K562 (cell line): ENCODE measurements at places on chromosomes 5 and 9.

DNA sequence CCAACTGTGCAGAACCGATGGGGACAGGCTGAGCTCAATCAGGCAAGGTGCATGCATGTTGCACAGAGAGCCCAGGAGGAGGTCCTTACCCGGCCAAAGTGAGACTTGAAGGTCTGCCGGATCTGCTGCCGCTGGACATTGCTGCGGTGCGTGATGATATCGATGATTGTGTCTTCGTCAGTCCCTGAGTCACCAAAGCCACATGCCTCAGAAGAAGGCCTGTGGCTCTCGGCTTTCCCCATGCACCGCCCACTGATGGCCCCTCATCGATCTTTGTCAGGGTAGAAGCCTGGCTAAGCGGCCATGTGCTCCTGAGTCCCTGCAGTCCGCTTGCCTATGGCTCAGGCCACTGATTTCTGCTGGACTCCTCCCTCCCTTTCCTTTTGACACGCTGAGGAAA lies 34.8 kb downstream of the ANXA6 start:
- H3K27ac ChIP-seq, result no peak overlapping the region
- no peak overlapping the region for H3K4me3 ChIP-seq
- no peaks in the 10 kb centered on the region for H3K27me3 ChIP-seq
- H3K36me3 ChIP-seq, result no peaks in the 10 kb centered on the region
- peaks cover 8% of the 10 kb centered on the region for H3K4me1 ChIP-seq

- no peak for DNase-seq
- no peak overlapping the region for H3K27ac ChIP-seq
- H3K4me1 ChIP-seq, result peaks cover 3% of the 10 kb centered on the region; the same call in 1 of the 2 replicates
- H3K27me3 ChIP-seq, result peaks cover 1% of the 10 kb centered on the region
- no peak overlapping the region for H3K4me3 ChIP-seq
- peaks cover 39% of the 10 kb centered on the region for H3K36me3 ChIP-seq
These were observed 55.2 kb downstream of the HSPA4 start for GRCh38 chr5:133106761-133107572.

GRCh38 chr5:55222985-55223811 lies 3.9 kb downstream of the MCIDAS start:
- peaks cover 14% of the 10 kb centered on the region for H3K27me3 ChIP-seq
- H3K36me3 ChIP-seq, result no peaks in the 10 kb centered on the region
- H3K27ac ChIP-seq, result no peak overlapping the region
- peaks cover 31% of the 10 kb centered on the region for H3K4me1 ChIP-seq

GRCh38 chr5:8333977-8334376 lies 465.0 kb downstream of the MTRR start:
- H3K27me3 ChIP-seq, result no peaks in the 10 kb centered on the region
- no peak for DNase-seq
